ENCODE measurements at places on chromosomes 16 and 17.

DNA sequence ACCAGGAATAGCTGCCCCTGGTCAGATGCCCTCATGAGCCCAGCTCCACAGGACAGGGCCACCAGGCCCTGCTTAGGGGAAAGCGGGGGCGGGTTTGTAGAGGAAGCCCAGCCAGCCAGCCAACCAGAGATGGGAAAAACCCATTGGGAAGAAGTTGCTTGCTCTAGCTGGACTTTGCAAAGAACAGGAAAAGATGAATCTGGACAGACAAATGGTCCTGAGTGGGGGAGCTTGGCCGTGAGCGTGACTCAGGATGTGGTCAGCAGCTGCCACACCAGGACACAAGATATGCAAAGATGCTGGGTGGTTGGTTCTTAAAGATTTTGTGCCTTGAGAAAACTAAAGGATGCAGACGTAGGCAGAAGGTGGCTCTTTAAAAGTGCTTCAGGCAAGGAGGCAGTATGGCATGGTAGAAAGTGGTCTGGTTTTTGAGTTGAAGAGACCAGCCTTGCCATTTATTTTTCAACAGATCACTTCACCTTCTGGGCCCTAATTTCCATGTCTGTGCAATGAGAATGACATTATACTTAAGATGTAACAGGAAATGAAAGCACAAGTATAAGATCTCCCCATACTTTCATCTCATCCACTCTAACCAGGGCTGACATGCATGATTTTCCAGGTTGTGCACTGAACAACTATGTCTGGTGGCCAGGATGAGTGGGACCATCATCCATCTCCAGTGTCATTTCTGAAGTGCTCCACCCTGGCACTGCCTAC, 27.8 kb upstream of the HEATR6 start:
- peak; percentile 83 for DNase-seq

GRCh38 chr16:51419768-51420167, 268.7 kb upstream of the SALL1 start:
- no peak for DNase-seq

GRCh38 chr16:88992351-88993165, 15.6 kb upstream of the CBFA2T3 start:
- DNase-seq: no peak

DNA sequence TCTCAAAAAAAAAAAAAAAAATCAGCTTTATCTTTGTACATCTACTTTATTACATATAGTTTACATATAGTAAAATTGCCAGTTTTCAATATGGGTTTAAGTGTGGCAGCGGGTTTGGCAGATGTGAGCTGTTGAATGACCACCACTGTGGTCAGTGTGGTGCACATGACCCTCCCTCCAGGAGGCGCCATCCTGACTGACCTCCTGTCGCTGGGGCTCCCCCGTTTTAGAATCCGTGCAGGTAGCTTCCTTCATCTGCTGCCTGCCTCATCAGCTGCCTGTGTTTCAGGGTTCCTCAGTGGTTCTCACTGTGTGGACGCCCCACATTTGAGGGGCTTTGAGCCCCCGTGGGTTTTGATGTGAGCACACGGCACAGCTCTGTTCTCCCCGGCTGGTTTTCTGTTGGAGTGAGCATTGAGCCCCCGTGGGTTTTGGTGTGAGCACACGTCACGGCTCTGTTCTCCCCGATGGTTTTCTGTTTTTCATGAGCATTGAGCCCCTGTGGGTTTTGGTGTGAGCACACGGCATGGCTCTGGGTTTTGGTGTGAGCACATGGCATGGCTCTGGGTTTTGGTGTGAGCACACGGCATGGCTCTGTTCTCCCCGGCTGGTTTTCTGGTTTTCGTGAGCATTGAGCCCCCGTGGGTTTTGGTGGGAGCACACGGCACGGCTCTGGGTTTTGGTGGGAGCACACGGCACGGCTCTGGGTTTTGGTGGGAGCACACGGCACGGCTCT, 57.9 kb upstream of the ZNF750 start:
- no peak for DNase-seq

GRCh38 chr17:81831957-81832607, 1.0 kb downstream of the MCRIP1 start:
- peak; percentile 29 for DNase-seq

DNA sequence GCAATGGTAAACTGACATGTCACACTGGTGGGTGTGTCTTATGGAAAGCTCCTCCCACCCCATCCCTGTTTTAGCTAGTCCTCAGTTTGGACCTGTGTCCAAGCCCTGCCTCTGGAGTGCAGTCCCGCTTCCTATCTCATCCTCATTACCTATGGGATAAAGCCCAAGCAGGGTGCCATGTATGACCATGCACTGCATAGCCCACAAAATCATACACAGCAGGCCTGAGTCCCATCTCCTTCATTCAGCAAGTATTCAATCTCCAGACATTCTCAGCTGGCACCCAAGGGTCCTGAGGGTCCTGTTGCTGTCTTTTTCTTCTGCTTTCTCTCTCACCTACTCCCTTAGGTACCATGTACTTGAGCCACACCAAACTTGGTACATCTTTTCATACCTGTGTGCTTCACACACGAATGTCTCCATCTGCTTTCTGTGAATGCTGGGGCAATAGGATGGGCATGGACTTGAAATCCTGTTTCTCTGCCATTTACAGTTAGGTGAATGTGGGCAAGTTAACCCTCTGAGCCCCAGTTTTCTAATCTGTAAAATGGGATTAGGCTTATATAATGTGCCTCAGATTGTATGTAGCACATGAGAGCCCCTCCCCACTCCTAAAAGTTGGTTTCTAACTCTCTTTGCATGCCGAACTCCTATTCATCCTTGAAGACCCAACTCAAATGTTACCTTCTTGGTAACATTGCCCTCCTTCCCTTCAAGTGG, 28.5 kb downstream of the TNS4 start:
- no peak for DNase-seq

DNA sequence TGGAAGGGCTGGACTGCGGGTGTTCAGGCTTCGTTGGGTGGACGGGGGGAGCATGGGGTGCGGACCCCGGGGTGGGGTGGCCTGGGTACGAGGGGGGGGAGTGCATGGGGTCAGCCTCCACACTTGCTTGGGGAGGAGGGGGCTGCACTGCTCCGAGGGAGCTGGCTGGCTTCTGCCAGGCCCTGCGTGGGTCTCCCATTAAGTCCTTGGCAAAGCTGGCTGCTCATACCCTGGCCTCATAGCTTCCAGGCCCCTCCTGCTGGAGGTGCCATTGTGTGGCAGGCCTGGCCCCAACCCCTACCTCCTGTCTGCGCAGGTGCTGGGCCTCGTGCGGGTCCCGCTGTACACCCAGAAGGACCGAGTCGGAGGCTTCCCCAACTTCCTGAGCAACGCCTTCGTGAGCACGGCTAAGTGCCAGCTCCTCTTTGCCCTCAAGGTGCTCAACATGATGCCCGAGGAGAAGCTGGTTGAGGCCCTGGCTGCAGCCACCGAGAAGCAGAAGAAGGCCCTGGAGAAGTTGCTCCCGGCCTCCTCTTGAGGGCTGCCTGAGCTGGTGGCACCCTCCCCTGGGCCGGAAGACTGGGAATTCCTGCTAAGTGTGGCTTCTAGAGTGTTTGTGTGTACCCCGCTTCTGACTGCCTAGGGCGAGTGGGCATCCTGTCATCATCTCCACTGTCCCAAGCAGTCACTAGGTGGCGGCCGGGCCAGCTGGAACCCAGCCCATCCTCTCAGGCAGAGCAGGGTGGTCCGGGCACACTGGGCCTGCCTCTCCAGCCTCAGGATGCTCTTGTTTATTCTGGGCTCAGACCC, 1.5 kb downstream of the NUDT16L1 start:
- DNase-seq: no peak

GRCh38 chr16:81610144-81610842, 165.7 kb downstream of the CMIP start:
- DNase-seq: peak; percentile 70

DNA sequence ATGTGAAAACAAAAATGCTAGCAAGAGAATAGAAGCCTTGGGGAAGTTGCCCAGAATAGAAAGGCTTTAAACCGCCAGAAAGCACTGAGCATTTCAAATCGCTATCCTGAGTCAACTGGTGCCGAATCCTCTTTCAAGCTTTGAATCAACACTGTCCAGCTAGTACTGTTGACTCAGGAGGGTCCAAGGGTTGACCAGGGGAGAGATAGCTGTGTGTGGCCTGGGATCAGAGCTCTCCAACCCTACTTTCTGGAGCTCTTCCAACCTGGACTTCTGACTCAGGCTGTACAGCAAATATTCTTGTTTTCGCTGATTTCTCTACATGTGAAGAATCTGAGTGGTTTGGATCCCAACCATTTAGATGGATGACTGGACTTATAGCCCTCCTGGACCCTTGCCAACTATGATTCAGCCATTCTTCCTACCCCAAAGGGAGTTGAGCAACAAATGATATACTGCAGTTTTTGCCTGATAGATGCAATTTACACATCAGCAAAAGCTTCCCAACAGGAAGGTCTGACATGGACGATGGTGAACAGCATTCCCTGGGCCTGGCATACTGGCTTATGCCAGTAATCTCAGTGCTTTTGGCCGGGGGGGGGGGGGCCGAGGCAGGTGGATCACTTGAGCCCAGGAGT, 154.0 kb upstream of the SDK2 start:
- DNase-seq: peak; percentile 98

Data from RPMI7951 (cell line).